ENCODE measurements at places on chromosomes 16 and 17.

GRCh38 chr17:55366020-55366481 is 55.6 kb downstream of the MMD start:
- no peak for DNase-seq

GRCh38 chr17:39938140-39938869 is 10.8 kb downstream of the LRRC3C start:
- DNase-seq = no peak

GRCh38 chr16:88434353-88434690 is 18.8 kb upstream of the ZFPM1 start:
- no peak for DNase-seq

- no peak for DNase-seq
These were observed 7.3 kb downstream of the CDH11 start for GRCh38 chr16:65114527-65114926.

DNA sequence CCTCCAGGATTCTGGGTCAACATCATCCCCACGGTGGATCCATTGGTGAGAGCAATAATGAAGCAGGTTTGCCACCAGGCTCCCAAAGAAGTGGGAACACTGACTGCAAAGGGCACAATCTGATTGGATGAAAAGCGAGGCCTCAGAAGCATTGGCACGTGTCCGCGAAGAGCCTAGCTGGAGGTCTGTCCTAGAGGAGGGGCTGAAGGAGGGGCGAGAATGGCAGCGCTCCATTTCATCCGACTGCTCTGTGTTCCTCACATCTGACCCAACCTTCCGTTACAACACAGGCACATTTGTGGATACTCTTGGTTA is 79.9 kb downstream of the MRC2 start:
- DNase-seq = no peak

DNA sequence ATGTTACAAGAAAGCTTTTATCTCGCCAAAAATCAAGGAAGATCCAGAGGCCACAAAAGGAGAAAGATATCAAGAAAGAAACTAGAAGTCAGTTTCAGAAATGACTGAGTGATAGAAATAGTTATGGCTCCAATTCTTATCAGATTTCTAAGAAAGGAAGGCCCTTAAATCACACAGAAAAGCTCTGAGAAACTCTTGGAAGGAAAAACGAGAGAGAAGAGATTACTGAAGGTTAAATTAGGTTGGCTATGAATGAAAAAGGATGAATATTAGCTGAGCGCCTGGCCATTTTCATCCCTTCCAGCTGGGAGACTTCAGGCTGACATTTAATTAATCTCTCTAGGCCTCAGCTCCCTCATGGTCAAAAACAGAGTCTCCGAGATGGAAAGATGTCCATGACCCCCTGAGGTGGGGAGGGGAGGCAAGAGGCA is 72.3 kb downstream of the CYTH1 start:
- no peak for DNase-seq

DNA sequence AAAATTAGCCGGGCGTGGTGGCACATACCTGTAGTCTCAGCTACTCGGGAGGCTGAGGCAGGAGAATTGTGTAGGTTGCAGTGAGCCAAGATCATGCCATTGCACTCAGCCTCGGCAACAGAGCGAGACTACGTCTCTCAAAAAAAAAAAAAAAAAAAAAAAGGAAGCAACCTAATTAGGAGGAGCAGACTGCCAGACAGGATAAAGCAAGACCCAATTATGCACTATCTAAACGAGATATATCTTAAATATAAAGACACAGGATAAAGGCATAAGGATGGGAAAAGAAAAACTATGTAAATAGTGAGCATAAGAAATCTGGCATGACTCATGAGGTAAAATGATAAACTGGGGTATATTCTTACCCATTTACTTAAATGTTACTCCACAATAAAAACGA is 4.9 kb downstream of the TXNDC11 start:
- DNase-seq = no peak

GRCh38 chr17:33888455-33888854 is 366.6 kb upstream of the CCL2 start:
- DNase-seq = no peak

- peak; percentile 98 for DNase-seq
These were observed at the start of gene NFATC3 for GRCh38 chr16:68085259-68086071. TSS of gene NFATC3 (plus strand) at chr16:68085370. CDS start at chr16:68085682, 312 bp downstream.

DNA sequence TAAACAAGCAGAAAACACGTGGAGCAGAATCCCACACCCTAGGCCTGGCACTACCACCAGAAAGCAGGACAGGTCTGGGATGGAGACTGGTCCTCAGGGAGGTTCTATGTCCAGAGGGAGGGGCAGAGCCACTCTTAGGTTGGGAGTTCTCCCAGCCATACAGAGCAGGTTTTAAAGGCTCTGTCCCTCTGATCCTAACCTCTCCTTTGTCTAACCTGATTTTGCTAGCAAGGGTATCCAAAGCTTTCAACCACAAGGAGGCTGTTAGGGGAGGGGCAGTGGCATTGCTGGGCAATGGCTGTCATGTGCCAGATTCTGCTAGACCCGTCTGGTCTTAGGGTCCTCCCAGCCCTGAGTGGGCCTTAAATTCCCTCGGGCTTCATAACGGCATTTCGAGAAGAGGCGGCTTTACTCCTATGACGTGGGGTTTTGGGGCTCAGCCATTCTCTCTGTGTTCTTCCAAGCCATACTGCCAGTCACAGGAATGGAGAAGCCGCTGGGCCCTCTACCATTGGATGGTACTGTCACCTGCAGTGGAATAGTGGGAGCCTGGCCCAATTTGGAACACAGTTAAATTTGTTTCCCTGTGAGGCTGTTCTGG is 5.7 kb downstream of the TPPP3 start:
- no peak for DNase-seq

DNA sequence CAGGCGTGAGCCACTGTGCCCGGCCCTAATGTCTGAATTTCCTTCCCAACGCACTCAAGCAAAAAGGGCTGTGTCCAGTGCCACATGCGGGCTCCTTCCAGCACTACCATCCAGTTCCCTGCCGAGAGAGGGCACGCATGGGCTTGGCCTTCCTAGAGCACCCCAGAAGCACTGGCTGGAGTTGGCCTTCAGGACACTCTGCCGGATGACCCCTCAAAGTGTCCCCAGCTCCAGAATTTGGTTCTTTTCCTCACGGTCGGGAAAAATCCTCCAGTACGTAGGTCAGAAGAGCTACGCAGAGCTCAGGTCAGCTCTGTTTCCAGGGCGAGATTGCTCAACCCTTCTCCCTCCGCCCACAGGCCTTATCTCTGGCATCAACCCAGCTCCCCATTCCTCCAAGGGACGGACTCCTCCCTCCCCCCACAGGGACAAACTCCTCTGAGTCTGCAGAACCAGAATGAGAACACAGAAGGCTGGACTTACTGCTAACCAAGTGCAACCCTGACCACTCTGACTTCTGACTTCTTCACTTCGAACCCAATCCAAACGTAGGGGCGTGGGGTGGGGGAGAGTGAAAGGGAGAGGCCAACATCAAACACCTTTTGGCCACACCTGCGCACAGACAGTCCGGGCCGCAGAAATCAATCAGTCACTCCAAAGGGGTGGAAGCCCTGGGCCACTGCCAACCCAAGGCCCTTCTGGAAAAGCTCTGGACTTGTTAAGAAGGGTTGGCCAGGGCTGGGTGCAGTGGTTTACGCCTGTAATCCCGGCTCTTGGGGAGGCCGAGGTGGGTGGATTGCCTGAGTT is 3.6 kb downstream of the CDC42EP4 start:
- peak; percentile 93 for DNase-seq

GRCh38 chr17:5571281-5571680 is 13.0 kb downstream of the NLRP1 start:
- no peak for DNase-seq

GRCh38 chr17:61450641-61451537 is 1.3 kb upstream of the TBX4 start:
- DNase-seq = no peak

GRCh38 chr17:5874486-5874885 is 195.7 kb upstream of the WSCD1 start:
- DNase-seq = no peak

GRCh38 chr17:38322156-38322779 is 21.5 kb downstream of the GPR179 start:
- DNase-seq = peak; percentile 65

DNA sequence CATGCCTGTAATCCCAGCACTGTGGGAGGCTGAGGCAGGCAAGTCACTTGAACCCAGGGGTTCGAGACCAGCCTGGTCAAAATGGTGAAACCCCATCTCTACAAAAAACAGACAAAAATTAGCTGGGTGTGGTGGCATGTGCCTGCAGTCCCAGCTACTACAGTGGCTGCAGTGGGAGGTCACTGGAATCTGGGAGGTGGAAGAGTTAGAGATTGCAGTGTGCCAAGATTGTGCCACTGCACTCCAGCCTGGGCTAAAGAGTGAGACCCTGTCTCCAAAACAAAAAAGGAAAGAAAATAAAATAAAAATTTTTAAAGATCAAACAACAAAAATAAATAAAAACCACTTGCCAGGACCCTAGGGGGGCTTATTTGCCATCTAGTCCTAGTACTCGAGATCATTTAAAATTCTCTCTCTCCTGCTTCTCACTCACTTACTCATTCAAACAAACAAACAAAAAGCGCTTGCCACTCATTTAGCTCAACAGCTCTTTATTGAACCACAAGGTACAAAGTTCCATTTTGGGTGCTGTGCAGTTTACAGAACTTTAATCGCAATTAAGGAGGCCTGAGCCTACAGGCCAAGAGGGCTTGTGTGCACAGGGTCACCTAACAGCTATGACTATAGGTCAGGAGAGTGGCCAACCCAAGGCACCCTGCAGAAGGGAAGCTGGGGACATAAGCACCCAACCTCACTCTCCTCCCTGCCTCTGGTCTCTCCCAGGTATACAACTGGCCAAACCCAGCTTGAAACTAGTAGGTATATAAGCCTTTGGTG is 4.4 kb downstream of the CHD9NB start:
- no peak for DNase-seq

DNA sequence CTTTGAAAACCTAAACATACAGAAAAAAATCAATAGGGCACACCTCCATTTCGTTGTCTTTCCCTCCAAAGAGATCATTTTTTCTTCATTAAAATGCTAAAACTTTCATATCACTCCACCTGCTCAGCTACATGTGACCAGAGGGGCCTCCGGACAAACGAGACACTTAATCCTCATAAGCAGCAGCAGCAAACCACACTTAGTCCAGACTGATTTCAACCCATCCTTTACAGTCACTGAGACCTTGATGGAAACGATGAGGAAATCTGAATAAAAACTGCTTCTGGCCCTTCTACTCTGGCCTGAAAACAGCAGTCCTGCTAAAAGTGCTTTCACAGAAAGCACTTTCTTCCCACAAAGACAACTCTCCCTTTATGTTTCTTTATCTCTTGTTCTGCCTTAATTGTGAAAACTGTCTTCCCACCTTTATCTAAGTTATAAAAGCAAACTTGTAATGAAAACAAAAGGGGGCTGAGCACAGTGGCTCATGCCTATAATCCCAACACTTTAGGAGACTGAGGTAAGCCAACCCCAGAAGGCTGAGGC is 4.6 kb downstream of the ANKRD11 start:
- no peak for DNase-seq

DNA sequence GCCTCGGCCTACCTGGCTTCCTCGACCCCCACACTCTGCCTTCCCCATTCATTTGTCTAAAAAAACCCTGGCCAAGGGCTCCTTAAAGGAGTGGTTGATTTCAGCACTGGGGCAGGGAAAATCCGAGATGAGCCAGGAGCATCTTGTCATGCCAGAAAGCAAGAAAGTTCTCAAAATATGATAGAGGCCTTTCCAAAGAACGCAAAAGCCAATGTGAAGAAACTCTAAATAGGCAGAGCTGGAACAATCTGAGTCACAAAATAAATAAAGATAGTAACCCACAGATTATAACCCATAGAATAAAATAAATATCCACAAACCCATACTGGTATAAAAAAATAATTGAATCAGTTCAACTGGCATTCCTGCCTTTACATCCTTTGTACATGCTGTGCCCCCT is 192.3 kb upstream of the SALL1 start:
- DNase-seq = no peak
